NCI-H345 (cell line): ENCODE measurements at places on chromosomes 6 and 20.

DNA sequence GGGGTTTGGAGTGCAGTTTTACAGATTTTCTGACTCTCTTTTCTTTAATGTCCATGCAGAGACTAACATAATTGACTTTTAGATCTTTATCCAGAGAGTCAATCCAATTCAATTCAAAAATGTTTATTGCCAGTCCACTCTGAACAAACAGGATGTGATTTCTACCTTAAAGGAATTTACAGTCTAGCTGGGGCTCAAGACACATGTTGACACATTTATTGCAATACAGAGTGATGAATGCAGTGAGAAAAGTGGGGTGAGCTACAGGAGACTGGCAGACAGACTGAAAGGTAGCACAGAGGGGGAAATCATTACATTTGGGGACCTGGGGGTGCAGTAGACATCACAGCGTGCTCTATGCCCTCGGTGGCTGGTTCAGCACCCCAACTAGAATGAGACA, 193.9 kb downstream of the SLC24A3 start:
- DNase-seq, result no peak

DNA sequence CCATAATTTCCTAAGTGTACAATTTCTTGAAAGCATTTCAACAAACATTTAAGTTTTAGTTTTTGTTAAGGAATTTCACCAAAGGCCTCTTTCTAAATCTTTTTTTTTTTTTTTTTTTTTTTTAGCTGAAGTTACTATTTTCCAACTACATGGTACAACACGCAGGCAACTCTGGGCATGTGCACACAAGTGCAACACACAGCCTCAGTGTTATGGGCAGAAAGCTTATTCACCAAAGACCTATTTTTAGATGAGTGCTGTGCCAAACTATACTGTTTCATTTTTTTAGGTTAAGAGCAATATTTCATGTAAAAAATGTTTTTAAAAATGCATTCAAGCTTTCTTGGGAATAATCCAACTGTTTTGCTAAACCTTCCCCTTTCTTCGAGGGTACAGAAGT, 42.0 kb upstream of the MAP3K4 start:
- DNase-seq, result no peak

DNA sequence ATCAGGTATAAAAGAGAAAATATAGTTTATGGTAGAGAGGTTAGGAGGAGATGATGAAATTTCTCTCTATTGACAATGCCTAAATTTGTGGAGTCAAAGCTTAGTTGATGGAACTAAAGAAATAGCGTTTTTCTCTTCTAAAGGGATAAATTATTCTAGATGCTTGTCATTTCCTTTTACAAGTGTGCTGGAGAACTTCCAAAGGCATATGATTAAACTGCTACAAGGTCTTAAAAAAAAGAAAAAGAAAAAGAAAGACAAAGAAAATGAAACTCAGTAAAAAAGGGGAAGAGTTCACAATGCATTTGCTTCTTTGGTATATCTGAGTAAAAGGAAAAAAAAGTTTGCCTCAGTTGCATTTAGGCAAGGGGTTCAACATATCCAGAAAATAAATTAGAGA, 499.8 kb upstream of the PTCHD4 start:
- no peak for DNase-seq

GRCh38 chr6:139613496-139613895, 239.0 kb upstream of the CITED2 start:
- no peak for DNase-seq

DNA sequence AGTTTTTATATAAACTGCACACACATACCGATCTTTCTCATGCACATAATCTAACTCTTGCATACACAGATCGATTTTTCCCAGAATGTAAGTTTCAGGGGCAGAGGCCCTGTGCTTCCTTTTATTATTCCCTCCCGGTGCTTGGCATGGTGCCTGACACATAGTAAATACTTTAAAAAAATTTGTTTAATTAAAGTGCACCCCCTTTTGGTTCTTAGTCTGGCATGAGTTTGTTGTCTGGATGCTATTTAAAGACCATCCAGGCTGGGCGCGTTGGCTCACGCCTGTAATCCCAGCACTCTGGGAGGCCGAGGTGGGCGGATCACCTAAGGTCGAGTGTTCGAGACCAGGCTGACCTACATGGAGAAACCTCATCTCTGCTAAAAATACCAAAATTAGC, 5.4 kb upstream of the DEK start:
- peak; percentile 60 for DNase-seq

DNA sequence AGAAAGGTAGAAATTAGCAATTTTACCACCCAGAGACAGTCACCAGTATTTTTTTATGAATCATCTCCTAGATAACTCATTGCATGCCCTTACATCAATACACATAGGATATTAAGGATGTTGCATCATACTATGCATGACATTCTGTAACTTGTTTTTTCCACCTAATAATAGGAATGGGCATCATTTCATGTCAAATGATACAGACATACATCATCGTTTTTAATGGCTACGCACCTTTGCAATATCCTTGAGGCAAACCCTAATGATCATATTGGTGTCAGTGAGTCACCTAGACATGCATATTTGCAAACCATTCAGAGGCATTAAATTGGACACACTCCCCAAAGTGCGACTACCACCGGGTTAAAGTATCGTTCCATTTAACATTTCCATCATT, 309.7 kb upstream of the AGPAT4 start:
- DNase-seq, result no peak

DNA sequence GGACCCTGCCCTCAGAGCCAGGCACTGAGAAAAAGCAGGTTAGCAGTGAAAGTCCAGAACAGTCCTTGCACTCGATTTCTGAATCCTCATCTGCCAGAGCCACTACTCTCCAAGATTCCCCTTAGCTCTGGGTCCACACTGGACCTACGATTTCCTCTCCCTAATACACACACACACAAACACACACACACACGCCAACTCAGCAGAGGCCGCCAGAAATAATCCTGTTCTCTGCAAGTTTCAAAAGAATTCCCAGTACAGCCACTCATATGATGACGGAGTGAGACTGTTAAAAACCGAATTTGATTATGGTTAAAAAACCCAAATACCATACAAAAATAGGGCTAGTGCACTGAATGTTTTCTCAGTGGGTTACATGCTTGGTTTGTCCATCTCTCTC, 90.8 kb downstream of the GMPR start:
- DNase-seq, result no peak

GRCh38 chr20:48329676-48330664, 497.8 kb downstream of the PREX1 start:
- peak; percentile 26 for DNase-seq

DNA sequence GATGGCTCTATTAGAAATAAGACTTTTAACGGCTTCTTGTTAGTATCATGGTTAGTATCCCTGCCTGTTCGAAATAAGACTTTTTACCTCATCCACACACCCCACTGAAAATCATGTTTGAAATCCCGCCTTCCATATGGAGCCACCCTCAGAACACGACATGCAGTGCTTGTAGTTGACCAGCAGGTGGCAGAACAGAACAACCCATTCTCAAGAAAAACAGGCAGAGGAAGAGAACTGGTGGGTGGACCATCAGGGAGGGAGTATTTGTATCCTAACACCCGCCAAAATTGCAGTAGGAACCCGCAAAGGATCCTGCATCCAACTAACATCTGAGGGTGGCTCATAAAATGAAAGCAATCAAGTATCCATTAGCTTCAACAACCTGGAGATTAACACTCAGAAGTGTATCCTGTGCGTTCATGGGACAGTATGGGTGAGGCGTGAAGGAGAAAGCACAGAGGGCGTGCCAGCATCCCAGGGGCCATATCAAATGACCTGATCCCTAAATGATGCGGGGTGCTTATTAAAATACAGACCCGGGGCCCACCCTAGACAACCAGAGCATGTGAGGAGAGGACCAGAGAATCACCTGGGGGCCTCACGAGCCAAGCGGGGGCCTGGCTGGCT, 89.6 kb upstream of the NHSL1 start:
- DNase-seq, result peak; percentile 73

DNA sequence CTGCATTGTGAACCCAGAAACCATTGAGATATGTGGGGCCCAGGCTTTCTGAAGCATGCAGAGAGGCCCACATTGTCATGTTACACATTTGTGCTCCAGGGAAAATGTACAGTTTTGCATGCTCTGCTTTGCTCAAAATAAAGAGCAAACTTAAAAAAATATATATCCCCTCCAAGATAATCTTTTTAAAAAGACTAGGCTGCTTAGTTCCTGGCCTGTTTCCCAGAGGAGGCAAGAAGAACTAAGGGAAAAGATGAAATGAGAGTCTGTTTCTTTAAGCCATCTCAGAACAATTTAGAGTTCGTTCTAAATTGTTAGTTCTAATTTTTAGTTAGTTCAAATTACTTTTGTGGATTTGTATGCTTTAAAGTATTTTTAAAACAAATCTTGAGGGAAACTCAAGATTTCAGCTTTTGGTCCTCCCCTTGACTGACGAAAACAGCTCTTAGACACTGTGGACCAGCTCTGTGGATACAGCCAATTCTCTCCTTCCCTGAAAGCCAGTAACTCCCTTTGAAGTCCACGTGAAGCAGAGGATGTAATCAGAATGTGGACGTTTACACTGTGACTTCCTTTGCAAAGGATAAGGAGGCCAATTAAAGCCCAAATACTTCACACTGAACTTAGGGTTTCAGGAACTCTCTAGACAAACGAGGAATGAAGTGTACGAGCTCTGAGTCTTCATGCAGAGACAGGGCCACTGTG, 84.7 kb downstream of the CD164 start:
- no peak for DNase-seq

DNA sequence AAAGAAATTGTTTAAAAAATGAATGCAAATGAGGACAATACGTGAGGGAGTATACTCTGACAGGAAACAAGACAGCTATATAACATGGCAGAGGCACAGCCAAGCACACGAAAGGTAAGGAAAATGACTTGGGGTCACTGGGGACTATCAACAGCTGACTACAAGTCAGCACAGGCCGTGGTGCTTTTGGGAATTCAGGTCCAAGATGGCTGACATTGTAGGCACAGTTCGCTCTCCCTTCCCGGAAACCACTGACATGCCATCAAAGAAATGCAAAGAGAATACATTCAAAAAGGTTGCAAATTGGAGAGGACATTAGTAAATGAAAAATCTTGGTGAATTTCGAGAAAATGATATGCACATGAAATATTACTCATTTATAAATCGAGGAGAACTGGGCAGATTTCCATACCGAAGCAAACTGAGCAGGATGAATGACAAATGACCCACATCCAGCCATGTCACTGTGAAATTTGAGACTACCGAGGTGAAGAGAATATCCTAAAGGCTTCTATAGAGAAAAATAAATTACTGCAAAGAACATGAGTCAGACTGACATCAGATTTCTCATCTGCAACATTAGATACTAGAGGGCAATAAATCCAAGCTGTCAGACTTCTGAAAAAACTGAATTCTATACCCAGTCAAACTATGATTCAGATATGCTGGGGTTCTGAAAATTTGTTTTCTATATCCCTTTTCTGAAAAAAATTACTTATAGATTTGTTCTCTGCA, 391.1 kb downstream of the BTBD9 start:
- DNase-seq, result no peak

- no peak for DNase-seq
Measured at GRCh38 chr6:47098570-47098993, 56.5 kb upstream of the ADGRF1 start.

DNA sequence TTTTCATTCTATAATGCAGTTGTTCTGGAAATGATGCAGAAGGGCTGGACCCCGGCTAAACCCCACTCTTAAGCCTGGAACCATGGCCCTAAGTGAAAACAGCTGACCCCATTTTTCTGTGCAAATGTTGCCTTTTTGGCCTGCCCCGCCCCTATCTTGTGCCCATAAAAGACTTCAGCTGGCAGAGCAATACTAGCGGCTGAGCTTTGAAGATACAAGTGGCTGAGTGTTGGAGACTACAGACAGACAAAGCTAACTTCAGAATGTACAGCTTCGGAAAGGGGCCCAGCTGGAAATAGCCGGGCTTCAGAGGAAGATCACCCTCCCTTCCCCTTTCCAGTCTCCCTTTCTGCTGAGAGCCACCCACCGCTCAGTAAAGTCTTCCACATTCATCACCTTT, 258.6 kb upstream of the SPTLC3 start:
- no peak for DNase-seq

GRCh38 chr20:48919882-48920526, 1.5 kb upstream of the ARFGEF2 start:
- DNase-seq, result no peak

GRCh38 chr6:6201200-6201599, 119.3 kb downstream of the F13A1 start:
- no peak for DNase-seq

- no peak for DNase-seq
Measured at GRCh38 chr6:139577763-139578604, 203.5 kb upstream of the CITED2 start.

DNA sequence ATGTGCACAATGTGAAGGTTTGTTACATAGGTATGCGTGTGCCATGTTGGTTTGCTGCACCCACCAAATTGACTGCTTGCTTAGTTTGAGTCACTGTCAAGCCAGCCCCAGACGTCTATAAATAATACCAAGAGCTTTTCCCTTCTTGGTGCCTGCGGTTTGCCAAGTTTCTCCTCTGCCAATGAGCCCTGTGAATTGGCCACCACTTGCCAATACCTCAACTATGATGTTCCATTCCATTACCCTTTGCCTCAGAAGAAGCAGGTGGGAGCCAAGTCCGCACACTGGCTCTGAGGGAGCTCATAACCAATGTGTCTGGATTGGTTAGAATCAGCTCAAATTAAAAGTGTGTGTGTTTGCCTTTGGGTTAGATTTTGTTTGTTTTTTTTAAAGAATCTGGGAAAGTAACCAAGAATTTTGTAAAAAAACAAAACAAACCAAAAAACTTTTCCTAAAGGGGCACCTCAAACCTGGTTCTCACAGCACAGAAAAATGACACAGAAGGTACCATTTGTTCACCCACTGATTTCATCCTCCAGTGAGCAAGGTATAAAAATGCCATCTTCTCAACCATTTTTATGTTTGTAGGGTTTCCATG, 244.7 kb upstream of the PRND start:
- no peak for DNase-seq

DNA sequence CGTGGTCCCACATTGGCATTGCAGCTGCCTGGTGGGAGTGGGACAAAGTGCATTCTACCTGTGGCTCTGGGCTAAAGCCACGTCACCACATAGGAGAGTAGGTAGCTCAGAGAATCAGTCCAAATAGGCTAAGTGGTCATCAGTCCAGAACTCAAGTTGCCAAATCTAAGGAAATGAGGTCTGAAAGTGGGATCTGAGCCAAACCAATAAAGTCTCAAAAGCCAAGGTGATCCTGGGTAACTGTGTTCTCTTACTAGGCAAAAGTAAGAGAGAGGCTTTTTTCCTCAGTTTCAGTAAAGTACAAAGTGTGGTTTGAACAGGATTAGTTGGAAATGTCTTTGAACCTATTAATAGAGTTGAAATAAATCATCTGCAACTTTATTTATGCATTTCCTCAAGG, 68.6 kb upstream of the CNKSR3 start:
- DNase-seq, result no peak
